Activated naive CD8-positive, alpha-beta T cell treated with anti-CD3 and anti-CD28 coated beads, Interleukin-2, amount 50 U/mL, for 16 hours (primary cell): ENCODE measurements at places on chromosomes 4 and X.

GRCh38 chr4:184536881-184537248, 62.5 kb upstream of the IRF2 start:
- DNase-seq: no peak

GRCh38 chr4:143396695-143397094, 60.0 kb downstream of the GAB1 start:
- DNase-seq: no peak

- DNase-seq: no peak
Measured at GRCh38 chr4:185467101-185467500, 4.4 kb downstream of the CCDC110 start.

DNA sequence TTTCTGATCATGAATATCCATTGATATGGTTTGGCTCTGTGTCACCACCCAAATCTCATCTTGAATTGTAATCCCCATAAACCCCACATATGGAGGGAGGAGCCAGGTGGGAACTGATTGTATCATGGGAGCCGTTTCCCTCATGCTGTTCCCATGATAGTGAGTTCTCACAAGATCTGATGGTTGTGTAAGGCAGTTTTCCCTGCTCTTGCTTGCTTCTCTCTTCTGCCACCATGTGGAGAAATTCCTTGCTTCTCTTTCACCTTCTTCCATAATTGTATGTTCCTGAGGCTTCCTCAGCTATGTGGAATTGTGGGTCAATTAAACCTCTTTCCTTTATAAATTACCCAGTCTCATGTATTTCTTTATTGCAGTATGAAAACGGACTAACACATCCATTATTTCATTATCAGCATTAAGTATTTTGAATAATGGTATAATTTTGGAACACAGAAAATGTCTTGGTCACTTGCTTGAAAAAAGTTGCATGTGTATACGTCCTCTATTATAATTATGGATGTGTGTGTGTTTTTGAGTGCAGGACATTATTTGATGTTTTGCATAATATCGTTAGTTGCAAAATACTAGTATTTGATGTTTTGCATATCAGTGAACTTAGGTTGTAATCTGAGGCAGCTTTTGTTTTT, 334.6 kb downstream of the PCDH10 start:
- DNase-seq: no peak

GRCh38 chr4:20520901-20521300, 179.4 kb upstream of the PACRGL start:
- DNase-seq: no peak

DNA sequence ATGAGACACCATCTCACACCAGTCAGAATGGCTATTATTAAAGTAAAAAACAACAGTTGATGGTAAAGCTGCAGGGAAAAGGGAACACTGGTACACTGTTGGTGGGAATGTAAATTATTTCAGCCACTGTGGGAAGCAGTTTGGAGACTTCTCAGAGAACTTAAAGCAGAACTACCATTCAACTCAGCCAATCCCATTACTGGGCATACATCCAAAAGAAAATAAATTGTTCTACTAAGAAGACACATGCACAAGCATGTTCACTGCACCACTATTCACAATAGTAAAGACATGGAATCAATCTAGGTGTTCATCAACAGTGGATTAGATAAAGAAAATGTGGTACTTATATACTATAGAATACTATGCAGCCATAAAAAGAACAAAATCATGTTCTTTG, 135.0 kb downstream of the REELD1 start:
- DNase-seq: no peak

DNA sequence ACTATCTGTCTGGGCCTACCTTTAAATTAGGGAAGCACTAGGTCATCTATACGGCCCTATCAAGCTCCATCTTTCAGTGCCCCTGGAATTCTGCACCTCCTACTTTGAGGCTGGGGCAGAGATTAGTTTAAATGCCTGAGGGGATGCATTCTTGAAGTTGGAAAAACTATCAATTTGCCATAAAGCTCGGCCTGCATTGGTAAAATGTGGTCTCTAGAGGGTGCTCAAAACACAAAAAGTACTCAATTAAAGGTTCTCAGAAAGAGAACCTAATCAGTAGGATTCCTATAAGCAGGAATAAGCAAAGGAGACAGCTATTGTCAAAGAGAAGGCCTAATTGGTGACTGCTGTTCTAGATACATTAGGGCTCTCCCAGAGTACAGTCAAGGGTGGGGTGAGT, 111.7 kb downstream of the AMER1 start:
- DNase-seq: no peak

DNA sequence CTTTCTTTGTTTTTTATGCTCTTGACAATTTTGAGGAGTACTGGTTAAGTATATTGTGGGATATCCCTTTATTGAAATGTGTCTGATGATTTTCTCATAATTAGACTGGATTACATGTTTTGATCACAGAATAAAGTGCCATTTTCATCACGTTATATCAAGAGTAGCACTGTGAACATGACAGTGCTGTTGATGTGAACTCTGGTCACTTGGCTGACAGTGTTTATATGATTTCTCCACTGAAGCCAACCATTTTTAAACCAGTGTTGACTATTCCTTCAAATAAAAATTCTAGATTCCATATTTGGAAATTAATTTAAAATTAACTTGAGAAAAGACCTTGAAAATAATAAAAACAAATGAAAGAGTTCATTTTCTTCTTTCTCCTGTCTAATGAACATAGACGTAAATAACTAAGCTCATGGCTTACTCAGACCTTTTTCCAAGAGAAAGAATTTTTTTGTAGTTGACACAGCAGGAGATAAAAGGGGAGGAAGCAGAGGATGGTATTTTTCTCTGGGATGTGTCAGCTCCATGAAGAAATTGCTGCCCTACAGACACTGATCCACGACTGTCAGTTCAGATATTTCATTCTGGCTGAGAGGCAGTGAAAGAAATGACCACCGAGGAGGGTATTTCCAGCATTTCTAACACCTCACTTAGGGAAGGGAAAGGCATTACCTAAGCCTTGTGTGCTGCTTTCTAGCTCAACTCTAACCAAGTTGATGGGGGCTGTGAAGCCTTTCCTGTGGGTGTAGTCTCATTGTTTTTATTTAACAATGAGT, 150.9 kb upstream of the ANK2 start:
- DNase-seq: no peak

GRCh38 chrX:31228415-31228832, 156.6 kb upstream of the FTHL17 start:
- DNase-seq: no peak

DNA sequence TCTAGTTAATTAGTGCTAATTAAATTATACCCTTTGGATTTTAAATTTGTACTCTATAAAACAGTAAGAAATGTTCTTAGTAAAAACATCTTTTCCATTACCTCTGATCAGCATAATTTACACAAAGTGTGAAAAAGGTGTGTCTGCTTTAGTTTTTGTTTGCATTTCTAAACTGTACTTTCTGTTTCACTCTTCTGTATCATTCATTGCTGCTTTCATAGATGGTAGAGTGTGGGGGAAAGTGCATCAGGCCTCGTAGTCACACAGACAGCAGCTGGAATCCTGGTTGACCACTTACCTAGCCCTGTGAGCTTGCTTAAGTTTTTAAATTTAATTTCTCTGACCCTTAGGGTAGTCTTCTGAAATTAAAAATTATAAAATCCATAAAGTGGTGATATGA, 275.4 kb upstream of the PITX2 start:
- no peak for DNase-seq

DNA sequence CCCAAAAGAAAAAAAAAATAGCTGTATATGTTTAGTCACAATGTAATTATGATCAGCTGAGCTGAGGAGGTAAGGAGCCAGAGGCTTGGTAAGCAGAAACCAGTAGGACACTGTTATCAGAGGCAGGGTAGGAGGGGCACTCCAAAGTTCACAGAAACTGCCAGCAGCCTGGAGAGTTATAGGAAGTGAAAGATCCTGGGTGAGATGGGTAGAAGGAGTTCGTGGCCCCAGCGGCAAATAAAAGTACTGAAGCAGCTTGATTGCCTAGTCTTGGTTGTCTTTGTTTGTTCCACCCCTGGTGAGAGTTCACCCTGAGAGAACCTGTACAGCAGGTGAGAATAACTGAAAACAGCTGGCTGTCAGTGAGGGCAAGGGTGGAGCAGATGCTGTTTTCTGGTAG, 340.8 kb downstream of the ADGRL3 start:
- no peak for DNase-seq

DNA sequence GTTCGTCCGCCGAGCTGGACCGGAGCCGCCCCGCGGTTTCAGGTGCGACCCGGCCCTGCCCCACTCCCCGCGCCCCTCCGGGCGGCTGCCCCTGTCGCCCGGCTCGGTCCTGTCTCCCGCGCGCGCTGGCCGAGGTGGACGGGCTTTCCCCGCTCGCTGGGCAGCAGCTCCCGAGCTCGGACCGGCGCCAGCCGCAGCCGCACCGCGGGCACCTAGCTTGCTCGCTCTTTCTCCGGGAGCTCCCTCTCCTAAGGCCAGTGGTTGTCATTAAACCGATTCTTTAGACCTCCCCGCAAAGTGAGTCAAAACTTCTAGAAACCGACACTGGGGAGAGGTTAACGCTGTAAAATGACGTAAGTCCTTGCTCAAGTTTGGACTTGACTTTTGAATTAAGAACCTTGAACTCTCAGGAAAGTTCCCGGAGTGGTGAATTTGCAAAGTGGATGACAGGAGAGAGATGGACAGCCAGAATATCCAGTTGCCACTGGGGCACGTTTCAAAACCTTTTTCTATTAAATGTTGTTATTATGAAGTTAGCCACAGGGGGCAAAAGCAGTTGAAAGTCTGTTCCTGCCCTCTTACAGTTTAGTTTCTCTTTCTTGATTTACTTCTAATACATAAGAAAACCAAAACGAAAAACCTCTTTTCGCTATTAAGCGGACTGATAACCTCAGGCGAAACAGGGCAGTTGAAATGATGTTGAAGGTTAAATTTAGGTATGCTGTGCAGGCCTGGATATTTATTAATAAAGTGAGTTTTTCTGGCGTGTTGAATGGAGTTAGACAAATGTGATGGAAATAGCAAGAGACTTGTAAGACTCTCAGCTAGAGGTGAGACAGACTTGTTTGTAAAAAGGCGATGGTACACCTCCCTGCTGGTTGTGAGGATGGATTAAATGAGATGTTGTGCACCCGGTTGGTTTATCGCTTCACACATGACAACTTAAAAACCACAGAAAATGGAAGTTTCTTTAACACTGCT, 847 bp downstream of the PI4K2B start:
- no peak for DNase-seq

GRCh38 chr4:18007625-18008024, 13.9 kb downstream of the LCORL start:
- DNase-seq: no peak

DNA sequence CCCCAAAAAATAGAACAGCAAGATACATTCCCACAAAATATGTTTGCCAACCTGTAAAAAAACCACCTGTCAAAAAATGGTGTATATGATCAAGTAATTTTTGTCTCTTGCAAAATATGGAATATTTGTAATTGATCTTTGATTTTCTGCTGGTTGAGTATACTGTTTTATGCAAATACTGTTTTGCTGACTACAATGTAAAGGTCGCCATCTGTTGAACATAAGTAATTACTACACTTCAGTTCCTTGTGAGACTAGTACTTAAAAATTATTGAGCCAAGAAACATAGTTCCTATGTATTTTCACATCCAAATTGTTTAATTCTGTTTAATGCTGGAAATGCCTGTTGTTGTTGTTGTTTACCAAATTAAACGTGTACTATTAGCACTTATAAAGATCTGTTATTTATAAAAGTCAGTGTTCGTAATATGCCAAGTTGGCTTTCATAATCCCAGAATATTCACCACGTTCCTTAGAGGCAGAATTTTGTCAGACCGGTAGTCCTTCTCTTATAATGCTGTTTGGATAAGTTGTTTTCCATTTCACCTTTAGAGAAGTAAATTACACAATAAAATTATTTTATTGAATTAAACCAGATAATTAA, 144.2 kb downstream of the PDLIM5 start:
- no peak for DNase-seq

DNA sequence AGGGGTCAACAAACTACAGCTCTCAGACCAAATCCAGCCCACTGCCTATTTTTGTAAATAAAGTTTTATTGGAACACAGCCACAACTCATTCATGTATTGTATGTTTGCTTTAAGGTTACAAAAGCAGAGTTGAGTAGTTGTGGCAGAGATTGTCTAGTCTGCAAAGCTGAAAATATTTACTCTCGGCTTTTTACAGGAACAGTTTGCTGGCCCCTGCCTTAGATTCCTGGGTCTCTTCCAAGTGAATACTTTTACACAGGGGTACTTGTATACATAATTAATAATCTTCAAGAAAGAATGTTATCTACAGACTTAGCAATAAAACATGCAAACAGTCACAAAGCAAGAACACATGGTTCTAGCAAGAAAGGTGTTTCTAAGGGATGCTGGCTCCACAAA, 154.2 kb downstream of the AMELX start:
- no peak for DNase-seq

DNA sequence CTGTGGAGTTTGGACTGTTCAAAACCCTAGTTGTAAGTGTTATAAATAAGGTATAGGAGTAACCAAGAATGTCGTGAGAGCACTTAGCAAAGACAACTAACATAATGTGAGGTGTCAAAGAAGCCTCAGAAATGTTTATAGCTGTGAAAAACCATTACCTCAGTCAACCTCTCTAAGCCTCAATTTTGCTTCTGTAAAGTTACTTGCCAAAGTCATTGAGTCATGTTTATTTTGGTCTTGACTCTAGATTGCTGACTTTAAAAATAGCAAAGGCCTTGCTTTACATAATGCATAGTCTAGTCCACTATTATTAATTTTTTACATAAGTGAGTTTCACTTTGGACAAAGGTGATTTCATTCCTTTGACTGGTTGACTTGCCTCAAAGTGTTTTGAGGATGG, 257.6 kb upstream of the CXXC4 start:
- DNase-seq: no peak

DNA sequence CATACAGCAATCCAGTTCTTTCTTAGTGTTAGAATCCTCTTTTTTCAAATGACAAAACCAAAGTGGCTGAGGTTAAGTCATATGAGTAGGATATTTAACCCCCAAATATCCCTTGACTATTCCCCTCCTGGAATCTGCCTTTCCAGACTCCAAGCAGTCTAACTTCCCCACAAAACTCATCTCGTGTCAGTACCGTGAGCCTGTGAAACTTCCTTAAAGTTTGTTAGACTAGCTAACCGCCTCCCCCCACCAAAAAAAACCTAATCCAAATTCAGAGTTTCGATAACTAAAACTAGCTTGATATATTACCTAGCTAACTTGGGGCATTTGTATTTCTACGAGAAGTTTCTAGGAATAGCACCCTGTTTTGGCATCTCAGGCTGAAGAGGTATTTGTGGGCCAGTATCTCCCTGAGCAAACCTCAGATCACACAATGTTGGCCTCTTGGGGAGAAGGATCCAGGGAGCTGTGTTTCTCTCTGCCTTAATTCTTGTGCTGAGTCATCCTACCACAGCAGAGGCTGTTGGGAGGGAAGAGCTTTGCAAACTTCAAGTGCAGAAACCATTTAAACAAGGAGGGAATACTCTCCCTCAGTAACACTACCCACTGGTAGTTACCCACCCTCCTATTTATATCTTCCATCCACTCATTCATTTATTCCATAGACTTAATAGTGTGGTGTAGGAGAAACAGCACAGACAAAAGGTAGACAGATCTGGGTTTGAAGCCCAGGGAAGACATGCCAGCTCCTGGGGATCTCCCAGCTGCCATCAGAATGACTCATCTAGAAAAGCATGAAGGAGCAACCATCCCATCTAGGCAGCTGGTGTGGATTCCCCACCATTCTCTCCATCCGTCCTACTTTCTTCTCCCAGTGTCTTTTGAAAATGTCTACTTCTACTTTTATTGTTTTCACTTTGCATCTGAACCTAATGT, 39.3 kb upstream of the TXK start:
- no peak for DNase-seq

- DNase-seq: no peak
Measured at GRCh38 chr4:87932718-87933141, 42.8 kb upstream of the SPP1 start.
